ENCODE measurements at places on chromosomes 12 and 14.

GRCh38 chr12:116547955-116548501, 11.2 kb upstream of the MAP1LC3B2 start:
- DNase-seq: no peak

- DNase-seq: no peak
Measured at GRCh38 chr14:35286707-35287106, 5.5 kb upstream of the PSMA6 start.

- DNase-seq: no peak
Measured at GRCh38 chr12:108465417-108465816, 49.7 kb upstream of the FICD start.

DNA sequence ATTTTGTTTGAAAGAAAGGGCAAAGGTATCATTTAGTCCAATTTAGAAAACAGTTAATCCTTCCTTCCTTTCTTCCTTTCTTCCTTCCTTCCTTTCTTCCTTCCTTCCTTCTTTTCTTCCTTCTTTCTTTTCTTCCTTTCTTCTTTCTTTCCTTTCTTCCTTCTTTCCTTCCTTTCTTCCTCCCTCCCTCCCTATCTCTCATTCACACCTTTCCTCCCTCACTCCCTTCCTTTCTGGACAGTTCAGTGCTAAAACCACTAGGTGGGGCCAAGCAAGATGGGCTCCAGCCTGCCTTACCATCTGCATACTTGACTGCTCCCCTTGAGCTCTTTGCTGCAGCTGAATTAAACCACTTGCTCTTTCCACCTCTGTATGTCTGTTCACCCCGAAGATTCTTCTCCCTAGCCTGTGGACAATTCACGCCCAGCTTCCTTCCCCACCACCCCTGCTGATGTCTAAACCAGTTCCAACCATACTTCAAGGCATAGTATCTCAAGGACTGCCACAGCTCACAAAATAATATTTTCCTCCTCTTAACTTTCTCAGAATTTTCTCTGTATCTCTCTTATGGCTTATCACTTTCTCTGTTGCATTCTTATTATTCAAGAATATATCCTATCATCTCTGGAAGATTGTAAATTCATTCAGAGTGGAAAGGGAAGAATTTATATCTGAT, 78.0 kb downstream of the DBX2 start:
- DNase-seq: no peak

DNA sequence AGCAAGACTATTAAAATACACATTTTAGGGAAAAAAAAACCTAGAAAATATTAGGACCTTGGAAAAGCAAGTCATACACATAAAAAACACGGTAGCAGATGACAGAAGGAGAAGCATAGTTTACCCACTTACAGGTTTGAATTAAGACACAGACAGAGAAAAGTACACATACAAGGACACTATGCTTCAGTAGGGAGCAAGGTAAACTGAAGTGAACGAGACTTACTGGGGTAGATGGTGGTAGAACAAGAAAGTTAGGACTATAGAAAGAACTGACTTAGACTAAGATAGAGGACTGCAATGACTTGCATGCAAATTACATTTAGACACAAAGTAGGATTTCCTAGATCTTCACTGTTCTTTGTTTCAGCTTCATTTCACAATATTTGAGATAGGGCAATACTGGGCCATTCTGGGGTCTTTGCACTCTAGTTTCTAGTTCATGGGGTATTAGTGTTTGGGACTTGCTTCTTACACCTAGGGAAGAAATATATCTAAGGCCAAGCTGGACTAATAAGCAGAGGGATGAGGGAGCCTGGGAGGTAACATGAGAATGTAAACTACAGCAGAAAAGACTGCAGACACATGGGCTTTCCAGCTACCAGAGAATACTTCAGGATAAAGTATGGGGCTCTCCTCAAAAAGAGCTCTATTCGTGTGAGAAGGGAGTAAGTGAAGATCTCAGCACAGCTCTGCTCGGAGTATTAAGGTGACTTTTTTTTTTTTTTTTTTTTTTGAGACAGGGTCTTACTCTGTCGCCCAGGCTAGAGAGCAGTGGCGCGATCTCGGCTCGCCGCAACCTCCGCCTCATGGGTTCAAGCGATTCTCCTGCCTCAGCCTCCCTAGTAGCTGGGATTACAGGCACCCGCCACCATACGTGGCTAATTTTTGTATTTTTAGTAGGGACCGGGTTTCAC, 27.7 kb upstream of the STAC3 start:
- DNase-seq: no peak

DNA sequence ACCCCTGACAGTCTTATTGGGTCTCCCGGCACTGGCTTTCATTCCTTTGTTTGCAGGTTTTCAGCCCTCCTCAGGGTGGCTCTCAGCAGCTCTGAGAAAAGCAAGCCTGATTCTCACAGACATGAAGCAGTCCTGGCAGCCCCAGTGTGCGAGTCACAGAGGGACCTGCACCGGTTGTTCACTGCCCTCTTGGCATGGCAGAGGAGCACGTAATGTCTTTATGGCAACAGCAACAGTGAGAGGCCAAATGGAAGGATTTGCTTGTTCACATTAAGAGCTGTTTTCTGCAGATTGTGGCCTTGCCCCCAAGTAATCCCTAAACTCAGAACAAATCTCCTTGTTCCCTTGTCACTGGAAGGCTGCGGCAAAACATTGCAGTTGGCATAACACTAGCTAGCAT, 3.4 kb downstream of the KCNA5 start:
- no peak for DNase-seq

GRCh38 chr12:58750484-58750883, 169.8 kb downstream of the LRIG3 start:
- DNase-seq: no peak

All from T-cell (primary cell).